BE2C (cell line): ENCODE measurements at places on chromosomes 3 and 15.

GRCh38 chr3:177367788-177368187 is 170.5 kb upstream of the TBL1XR1 start:
- no peak for DNase-seq

DNA sequence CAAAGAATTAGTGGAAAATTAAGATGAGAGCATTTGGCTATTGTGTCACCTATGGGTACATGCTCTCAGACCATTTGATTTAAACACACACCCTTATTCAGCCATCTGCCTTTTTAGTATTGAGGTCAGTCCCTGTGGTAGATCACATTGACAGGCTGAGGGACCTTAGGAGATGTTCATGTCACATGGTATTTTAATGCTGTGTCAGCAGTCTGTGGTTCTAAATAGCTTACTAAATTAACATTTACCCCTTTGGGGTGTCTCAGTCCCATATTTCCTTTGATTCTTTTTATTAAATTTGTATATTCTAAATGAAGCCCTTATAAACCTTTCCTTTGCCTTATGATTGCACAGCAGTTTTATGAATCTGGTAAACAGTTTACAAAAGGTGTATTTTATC is 2.3 kb downstream of the RBM5 start:
- DNase-seq, result no peak

DNA sequence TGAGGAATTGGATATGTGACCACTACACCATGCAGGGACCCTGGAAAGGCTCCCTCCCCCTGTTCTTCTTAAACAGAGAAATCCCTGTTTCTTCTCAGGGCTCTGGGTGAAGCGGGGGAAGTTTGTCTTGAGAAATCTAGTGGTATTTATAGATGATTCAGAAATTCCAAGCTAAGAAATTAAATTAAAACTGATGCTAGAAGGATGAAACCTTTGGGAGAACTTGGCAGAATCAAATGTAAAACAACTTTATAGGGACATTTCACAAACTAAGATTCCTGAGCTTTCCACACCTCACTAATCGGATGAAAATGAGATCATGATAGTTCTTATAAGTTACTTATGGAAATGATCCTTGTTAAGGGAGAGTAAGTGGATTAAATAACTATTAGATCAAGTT is 54.2 kb downstream of the FBXL2 start:
- DNase-seq, result no peak

- no peak for DNase-seq
These were observed 3.3 kb upstream of the DCP1A start for GRCh38 chr3:53350652-53351051.

- DNase-seq, result peak; percentile 33
These were observed 15.4 kb downstream of the DPH3 start for GRCh38 chr3:16249336-16249735.

DNA sequence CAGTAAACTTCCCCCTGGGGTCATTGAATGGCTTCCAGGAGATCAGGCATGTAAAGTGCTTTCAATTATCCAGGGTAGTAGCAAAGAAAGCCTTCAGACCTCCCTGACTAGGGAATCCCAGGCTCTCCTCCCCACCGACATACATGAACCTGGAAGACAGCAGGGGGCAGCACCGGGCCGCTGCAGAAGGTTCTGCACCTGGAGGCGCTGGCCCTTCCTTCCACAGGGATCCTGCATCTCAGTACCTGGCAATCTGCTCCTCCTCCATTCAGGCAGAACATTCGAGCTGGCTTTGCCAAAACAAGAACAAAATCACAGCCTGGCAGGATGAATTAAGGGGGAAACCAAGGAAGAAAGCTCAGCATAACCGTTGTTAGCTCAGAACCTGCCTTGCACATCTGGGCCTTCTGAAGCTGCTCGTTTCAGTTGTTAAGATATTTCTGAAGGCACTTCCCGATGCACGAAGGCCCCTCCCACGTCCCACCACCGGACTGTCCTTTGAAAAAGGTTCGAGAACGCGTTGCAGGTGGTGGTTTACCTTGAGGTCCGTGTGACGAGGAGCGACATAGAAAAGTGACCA is 237.7 kb downstream of the SLCO3A1 start:
- peak; percentile 80 for DNase-seq

GRCh38 chr3:162262129-162262528 is 765.5 kb downstream of the OTOL1 start:
- DNase-seq, result no peak

- DNase-seq, result peak; percentile 34
These were observed 88.8 kb upstream of the SLC24A5 start for GRCh38 chr15:48031973-48032372.

DNA sequence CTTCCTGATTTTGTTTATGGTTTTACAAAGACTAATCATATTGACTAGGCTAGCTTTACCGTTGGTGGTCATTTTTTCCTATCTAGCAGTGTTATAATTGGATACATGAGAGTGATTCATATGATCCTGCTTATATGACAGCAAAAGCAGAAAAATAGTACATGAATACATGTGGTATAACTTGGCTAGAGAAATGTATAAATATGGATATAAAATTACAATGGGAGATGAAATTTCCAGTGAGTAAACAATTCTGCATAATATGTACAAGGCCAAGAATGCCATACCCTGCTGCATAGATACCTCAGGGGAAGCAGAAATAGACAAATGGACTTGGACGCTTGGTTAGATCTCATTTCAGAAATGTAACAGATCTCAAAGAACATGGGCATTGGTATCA is 103.1 kb downstream of the DTWD1 start:
- no peak for DNase-seq

DNA sequence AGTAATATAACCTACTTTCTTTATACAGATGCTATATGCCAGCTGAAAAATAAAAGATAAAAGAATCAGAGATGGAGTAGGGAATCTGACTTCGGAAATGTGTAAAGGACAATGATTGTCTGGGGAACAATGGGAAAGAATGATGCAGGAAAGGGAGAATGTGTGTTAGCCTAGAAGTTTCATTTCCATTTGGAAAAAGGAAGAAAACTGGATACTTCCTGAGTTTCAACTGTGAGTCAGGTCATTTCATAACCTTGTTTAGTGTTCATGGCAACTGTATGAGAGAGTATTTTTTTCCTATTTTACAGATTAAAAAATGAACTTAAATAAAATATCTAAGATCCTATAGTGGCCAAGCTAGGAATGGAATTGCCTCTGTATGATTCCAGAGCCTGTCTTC is 261.3 kb upstream of the NECTIN3 start:
- DNase-seq, result no peak

- DNase-seq, result no peak
These were observed 150.9 kb downstream of the FBN1 start for GRCh38 chr15:48494631-48495030.

DNA sequence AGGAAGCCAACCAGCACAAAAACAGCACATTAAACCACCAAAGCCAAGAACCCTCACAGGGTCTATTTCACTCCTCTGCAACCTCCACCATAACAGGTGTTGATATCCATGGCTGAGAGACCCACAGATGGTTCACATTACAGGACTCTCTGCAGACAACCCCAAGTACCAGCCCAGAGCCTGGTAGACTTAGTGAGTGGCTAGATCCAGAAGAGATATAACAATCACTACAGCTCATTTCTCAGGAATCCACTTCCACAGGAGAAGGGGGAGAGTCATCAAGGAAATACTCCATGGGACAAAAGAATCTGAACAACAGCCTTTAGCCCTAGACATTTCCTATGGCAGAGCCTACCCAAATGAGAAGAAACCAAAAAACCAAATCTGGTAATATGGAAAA is 168.1 kb upstream of the CD96 start:
- no peak for DNase-seq

- DNase-seq, result no peak
These were observed 58.7 kb upstream of the PLXND1 start for GRCh38 chr3:129665024-129665768.

GRCh38 chr3:57983734-57984518 is 24.3 kb upstream of the FLNB start:
- no peak for DNase-seq

DNA sequence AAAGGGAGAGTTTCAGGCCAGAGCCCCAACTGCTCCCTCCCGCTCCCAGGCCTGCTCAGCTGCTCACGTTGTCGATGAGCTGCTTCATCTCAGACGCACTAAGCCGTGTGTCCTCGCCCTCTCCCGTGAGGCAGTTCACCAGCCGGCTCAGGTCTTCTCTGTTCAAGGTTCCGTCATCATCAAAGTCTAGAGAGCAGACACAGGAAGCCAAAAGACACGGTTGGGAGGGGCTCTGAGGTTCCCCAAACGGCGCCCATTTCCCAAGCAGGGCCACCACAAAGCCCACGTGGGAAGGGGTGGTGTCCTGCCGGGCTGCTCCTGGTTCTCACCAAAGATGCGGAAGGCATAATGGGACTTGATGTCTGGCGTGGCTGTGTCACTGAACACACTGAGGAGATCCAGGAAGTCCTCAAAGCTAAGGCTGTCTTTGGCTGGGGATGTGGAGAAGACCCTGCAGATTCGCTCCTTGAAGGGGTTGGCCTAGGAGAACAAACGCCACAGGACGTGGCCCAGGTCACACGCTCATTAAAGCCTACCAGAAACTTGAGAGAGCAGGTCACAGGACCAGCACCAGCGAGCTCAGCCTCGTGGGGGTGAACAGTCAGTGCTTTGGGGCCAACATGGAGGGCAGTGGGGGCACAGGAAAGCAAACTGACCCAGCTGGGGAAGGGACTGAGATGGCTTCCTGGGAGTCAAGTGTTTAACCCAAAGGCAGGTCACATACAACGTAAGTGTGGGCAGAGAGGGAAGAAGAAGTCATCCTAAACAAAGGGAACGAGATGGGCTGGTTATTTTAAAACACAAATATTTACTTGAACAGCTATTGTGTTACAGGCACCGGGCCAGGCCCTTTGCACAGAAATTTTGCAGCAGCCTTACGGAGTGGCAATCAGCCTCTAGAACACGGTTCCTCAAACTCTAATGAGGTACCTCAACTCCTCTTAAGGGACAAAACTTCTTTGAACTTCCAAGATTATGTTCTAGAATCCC is 2.4 kb downstream of the CIB1 start:
- DNase-seq, result no peak

DNA sequence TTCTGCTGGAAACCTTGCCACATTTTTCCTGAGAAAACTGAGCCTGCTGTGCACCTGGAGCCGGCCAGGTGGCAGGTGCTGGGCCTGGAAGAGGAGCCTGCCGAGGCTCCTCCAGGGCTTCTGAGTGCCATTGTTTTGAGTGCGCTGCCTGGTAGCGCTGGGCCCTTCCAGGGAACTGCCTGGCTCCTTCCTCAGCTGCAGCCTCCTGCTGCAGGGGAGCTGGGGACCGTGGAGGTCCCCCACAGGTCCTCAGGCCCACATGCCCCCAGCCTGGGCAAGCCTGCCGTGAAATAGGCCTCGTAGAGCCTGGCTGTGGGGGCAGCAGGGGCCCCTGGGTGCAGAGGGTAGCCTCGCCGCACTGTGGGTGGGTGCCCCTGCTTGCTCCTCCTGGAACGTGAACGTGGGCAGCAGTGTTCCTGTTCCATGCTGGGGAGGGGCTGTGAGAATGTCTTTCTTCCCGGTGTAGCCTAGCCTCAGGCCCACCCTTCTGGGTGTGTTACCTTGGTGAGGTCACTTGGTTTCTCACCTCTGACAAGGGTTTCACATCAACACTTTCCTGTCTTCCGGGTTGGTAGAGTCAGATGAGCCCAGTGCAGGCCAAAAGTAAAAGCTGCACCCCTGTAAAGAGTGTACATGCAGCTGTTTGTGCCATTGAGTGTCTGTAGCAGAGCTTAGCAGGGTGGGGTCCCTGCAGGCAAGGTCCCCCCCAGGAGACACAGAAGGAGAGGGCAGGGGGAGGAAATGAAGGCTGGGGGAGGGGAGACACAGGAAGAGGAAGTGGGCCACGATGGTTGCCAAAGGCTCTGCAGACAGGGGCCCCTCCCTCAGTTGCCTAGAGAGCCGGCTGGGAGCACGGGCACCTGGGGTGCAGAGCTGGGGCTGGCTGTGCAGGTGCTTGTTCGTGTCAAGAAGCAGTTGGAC is 34.5 kb downstream of the KLF13 start:
- no peak for DNase-seq

DNA sequence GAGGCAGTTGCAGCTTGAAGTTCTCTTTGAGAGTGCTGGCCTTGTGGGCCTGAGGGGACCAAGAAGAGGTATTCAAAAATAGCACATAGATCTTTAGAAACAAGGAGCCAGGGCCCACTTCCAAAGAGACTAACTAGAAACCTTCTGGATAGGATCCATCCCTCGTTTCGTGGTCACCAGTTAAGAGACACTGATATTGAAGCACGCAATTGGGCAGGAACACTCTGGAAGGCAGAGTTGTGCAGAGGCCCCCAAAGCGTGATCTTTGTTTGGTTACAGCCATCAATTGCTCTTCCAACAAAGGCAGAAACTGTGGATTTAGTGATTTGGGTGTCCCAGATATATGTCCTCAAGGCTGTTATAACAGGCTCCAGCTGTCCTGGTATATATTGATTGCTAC is 46.7 kb upstream of the ACAN start:
- DNase-seq, result no peak

DNA sequence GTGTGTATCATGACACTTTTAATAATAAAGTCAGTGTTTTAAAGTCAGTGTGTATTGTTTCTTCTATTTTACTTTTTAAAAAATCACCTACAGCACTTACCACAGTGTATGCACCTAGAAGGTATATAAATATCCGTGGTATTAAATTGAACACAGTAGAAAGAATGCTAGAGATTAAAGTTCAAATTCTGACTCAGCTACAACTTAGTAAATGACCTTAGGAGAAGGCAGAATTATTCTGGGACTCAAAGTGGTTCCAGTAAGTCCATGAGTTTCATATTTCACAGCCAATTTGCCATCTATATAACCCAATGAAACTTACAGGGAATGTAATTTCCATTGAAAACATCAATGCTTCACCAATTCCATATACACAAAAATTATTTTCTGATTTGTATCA is 52.7 kb upstream of the MAP4 start:
- DNase-seq, result no peak

DNA sequence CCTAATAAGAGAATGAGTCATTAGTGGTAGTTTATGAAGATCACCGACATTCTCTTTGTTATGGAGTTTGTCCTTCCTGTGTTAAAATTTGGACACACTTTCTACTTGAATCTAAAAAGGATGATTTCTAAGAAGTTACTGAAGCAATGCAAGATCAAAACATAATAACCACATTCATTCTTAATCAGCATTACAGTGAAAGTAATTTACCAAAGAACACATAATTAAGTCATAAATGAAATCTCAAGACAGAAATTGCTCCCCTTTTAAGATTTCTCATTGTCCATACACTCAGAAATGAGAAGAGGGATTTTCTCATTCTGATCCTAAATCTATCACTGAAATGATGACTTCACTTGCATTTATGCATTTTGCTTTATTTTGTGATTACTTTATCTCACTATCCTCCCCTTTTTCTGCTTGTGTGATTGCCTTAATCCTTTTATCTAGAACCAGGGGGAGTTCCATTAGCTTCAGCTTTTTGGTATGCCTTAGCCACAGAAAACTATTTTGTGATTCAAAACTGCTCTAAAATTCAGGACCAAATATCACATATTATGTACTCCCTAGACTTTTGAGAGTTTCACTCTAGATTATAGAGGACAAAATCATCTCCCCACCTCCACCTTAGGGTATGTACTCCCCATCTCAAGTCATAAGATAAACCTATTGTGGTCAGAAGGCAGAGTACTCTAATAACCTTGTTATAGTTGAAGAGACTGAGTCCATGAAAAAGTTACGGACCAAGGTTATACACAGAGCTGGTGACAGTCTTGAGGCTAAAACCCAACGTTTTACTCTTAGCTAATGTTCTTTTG is 817.6 kb upstream of the CFAP20DC start:
- DNase-seq, result no peak
